ENCODE measurements at places on chromosomes 1 and 21.

DNA sequence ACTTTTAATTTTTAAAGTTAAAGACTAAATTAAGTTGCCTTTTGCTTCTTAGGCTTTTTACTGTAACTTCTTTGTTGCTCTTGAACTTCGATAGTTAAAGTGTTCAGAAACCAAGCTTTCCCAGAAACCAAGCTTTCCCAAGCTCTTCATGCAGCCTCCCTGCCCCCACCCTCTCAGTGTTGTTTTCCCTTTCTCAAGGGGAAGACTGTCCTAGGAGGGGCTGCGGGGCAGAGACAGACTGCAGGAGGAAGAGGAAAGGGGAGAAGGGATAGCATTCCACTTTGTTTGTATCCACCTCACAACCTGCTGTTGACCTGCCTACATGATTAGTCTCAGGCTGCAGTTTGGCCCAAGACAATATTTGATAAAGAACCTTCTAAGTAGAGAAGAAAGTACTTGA, 39.0 kb upstream of the DIPK1A start:
- no peak for DNase-seq

DNA sequence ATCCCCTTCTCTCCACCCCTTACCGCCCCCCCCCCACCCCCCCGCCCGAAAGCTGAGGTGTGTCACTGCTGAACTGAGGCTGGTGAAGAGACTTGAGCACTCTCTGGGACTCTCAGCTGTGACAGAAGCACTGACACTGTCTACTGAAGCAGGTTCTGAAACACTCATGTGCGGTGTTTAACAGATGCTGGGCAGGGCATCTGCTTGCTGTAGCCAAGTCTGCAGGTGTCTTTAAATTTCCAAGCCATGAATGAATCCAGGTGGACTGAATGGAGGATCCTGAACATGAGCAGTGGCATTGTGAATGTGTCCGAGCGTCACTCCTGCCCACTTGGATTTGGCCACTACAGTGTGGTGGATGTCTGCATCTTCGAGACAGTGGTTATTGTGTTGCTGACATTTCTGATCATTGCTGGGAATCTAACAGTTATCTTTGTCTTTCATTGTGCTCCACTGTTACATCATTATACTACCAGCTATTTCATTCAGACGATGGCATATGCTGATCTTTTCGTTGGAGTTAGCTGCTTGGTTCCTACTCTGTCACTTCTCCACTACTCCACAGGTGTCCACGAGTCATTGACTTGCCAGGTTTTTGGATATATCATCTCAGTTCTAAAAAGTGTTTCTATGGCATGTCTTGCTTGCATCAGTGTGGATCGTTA, at the start of gene GPR52:
GPR52 (plus strand) TSS at position 99 of the 665 bp plus-strand sequence; CDS start at position 247, 148 bp downstream.
- no peak for DNase-seq

GRCh38 chr1:56816909-56817308, 2.3 kb downstream of the FYB2 start:
- no peak for DNase-seq

GRCh38 chr1:224801844-224802490, 127.5 kb upstream of the DNAH14 start:
- DNase-seq, result peak; percentile 24

- peak; percentile 1 for DNase-seq
Observed at GRCh38 chr1:201313086-201313485, 29.8 kb downstream of the PKP1 start.

GRCh38 chr1:16349847-16350406, 2.4 kb downstream of the FBXO42 start:
- DNase-seq, result no peak

DNA sequence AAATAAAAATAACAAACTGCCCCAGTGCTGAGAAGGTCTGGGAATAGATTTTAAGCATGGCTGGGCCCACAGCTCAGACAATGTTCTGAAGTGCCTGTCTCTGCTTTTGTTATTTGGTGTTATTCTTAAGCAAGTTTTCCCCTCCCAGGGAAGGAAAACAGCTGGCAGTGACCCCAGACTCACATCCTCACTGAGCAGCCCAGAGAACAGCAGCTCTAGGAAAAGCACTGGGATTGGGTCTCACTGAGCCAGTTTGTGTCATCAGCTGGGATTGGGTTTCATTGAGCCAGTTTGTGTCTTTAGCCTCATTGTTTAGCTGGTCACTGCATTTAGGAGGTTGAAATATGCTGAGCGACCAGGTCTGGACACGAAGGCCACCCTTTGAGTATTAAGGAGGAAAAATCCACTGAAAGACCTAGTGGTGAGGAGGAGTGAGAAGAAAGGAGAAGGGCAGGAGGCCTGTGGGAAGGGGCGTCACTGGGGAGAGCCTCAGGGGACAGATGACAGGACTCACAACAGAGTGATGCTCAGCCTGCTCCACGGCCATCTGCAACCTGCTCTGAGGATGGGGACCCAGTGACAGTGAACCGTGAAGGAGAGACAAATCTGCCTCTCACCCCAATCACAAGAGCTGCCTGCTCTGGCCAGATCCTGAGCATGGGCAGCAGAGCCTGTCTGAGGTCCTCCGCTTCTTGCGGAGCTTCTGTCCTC, 103.8 kb downstream of the TOMM20 start:
- no peak for DNase-seq

- DNase-seq, result no peak
Observed at GRCh38 chr1:43830802-43831201, 102.8 kb upstream of the ARTN start.

DNA sequence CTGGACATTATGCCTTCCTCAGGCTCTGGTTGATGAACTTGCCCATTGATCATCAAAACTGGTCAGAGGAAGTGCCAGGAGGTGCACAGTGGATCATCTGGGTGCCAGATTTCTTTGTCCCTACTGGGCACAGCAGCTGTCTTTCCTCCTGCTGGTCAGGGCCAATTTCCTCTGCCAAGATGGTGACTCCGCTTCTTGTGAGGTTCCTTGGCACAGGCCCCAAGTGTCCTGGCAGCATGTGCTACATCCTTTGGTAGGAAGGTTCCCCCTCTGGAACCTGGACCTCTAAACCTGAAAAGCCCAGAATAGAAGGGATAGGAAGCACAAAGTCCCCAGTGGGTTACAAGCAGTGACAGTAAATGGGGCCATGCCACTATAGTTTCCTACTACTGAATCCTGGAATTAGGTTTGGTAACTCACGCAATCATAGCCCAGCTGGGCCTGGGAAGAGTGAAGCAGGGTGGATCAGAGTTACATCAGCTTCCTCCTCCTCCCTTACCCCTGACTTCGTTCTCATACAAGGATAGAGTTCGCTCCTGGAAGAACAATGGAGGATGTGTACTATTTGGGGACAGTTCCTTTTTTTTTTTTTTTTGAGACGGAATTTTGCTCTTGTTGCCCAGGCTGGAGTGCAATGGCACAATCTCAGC, 147.1 kb downstream of the CNIH3 start:
- DNase-seq, result no peak

DNA sequence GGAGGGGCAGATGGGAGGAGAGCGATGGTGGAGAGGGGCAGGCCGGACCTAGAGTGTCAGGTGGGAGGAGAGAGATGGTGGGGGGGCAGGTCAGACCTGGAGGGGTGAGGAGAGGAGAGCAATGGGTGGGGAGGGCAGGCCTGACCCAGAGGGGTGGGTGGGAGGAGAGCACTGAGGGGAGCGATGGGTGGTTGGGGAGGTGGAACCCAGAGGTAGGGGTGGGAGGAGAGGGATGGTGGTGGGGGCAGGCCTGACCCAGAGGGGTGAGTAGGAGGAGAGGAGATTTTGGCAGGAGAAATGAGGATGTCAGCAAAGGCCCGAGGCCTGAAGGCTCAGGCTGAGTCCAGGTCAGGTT, 157.3 kb upstream of the VAMP3 start:
- DNase-seq, result no peak

DNA sequence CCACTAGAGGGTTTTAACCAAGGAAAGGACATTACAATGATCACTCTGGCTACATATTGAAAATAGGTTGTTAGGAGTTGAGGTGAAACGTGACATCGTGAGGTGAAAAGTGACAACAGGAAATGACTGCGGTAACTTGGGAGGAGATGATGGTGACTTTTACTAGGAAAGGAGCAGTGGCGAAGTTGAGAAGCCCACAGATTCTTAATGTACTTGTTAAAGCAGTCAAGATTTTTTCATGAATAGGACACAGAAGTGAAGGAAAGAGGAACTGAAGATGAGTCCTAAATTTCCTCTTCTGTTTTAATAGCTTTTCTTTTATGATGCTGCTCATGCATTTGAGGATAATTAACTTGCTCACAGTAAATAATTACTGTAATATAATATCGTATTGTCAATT, 59.5 kb downstream of the OMA1 start:
- DNase-seq, result no peak

All from NCI-H524 (cell line).